Activated CD4-positive, alpha-beta T cell treated with anti-CD3 and anti-CD28 coated beads, Interleukin-2, amount 50 U/mL, for 48 hours (primary cell): ENCODE measurements at places on chromosomes 6 and 20.

DNA sequence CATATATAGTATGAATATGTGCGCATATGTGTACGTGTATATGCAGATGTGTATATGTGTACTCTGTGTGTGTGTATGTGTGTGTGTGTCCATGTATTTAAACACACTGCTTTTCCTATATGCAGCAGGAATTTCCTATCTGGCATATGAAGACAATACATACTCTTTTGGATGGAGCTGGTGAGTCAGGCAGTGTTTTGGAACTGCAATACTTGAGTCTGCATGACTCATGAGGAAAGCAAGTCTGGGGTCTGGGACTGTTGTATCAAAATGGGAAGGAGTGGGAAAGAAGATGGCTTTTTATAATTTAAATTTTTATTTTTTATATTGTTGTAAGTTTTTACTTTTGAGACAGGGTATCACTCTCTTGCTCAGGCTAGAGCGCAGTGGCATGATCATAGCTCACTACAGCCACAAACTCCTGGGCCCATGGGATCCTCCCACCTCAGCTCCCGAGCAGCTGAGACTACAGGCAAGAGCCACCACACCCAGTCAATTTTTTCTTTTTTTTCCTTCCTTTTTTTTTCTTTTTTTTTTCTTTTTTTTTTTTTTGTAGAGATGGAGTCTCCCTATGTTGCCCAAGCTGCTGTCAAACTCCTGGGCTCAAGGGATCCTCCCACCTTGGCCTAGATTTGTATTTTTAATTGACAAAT is 72.2 kb downstream of the ATXN1 start:
- DNase-seq, result no peak

DNA sequence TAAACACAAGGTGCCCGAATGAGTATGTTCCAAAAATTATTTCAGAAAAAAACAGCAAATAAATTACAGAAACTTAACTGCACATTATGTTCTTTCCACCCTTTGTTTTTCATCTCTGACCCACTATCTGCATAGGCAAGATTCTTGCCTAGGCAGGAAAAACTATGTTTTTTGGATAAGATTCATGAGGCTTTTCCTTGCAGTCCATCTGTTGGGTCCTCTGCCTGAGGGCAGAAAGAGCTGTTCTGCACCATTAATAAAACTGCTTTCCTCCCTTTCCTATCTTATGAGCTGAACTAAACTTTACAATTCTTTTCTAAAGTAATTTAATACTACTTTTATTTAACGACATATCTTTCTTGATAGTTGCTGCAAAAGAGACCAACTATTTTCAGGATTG is 21.1 kb downstream of the ENPP1 start:
- no peak for DNase-seq

DNA sequence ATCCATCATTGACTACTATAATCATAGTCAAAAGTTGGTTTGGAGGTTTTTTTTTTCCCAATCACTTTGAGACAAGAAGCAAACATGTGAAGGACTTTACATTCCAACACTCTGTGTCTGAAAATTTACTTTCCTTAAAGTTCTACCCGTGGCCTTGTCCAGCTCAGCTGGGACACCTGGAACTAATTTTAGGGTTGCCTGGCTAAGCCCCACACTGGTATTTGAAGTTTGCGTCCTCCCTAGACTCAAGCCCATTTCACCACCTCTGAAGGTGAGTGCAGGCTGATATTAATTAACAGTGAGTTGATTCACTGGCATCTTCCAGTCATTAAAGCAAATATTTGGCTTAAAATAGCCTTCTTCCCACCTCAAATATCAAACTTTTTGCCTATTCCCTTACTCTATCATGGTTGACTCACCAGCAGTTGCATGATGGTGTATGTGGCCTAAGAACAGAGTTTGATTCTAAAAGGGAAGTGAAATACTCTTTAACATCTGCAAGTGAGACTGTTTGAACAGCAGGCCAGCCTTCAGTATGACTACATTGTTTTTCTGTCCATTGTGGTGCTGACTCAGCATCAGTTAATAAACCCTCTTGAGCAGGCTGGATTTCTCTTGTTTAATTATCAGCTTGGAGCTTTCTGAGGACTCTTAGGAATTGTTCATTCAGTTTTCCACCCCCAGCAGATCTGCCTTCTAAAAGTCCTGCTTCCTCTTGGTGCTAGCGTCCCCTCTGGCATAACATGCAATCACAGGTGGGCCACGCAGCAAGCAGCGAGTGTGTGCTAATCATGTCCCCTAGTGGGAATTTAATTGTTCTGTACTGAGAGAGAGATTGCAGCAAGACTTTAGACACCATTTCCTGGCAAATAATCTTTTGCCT is 1.8 kb upstream of the PRDM1 start:
- no peak for DNase-seq

GRCh38 chr6:118536478-118536877 is 11.6 kb upstream of the PLN start:
- DNase-seq, result no peak

DNA sequence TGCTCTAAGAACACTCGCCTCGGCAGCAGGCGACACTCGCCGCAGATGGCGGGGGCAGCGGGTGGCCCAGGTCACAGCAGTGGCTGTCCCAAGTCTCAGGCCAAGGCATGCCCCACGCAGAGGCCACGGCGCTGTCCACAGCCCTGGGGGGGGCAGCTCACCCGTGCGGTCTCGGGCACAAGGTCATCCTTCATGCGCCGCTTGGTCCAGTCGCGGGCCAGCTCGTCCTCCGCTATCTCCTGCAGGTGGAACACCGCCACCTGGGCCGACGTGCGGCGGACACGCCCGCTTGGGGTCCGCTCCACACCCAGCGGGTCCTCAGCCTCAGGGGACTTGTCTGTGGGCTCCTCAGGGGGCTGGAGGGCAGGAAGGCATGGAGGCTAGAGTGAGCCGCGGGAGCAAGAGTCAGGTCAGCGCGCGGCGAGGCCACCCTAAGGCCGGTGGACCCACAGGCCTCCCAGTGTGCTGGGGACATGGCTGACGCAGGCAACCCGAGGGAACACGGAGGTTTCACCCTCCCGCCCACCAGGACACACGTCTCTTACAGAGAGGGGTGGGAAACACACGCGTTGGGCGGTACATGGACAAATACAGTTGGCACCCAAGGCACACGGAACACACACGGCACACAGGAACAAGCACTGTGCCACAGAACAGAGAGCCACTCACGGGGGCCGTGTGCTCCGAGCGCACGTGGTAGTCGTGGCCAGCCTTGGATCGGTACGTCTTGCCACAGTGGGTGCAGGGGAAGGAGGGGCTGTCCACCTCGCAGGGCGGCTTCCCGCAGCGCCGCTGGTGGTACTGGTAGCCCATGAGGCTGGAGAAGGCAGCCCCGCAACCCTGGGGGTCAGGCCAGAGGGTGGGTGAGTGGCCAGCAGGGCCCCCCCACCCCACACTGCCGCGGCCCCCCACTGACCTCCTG is 6.5 kb upstream of the UCKL1 start:
- no peak for DNase-seq

DNA sequence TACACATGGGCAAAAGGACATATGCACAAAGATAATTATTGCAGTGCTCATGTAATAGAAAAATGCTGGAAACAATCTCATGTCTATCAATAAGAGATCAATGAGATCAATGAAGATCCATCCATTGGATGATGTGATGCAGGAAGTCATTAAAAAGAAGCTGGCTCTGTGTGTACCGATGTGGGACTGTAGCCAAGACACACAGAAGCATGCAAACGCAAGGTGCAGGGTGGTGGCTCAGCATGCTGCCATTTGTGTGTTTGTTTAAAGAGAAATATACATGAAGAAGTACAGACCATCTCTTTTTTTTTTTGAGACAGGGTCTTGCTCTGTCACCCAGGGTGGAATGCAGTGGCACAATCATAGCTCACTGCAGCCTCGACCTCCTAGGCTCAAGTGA is 33.1 kb upstream of the KCNB1 start:
- no peak for DNase-seq

- no peak for DNase-seq
These were observed 179.4 kb downstream of the FOXC1 start for GRCh38 chr6:1789092-1789491.

DNA sequence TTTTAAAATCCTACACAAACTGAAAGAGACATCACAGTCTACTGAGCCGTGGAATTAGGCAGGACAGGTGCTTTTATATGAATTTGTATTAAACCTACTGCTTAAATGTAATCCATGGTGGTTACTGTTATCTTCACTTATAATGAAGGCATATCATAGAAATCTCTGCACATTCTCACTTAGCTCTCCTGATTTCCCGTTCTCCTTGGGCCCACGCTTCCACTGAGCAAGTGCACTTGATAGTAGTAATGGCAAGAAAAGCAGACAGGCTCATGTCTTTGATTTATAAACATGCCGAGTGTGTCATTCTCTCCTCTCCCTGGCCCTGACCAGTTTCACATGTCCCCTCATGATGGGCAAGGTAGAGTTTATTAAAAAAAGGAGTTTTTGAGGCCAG is 186.3 kb downstream of the HIVEP2 start:
- DNase-seq, result no peak

GRCh38 chr6:165843121-165843520 is 180.1 kb upstream of the PDE10A start:
- DNase-seq, result no peak
